Tibial nerve (tissue), 4 donors: ENCODE measurements at places on chromosomes 13 and 19. TPM values are rescaled to one million over a fixed set of nuclear protein-coding genes. Genes with fewer than 3 reads are reported as not detected.
A peak's percentile ranks its signal among the peaks of the same experiment; 100 is the strongest.

Gene RNF113B
- total RNA-seq = not detected

Gene GPC6
- 25.1 TPM for total RNA-seq

Gene CLEC17A
- total RNA-seq = not detected

Gene GZMM
- total RNA-seq = not detected

Gene KCTD4
- 11.1 TPM for total RNA-seq

Gene ATP8B3
- total RNA-seq = 1.8 TPM

Gene KBTBD7
- total RNA-seq = 4.5 TPM

Gene ZNF568
- total RNA-seq = 23.7 TPM

Gene NLRP11
- not detected for total RNA-seq

Gene MIER2
- 18.4 TPM for total RNA-seq

- no peak overlapping the region for H3K4me3 ChIP-seq
- H3K4me1 ChIP-seq = no peaks in the 10 kb centered on the region
- H3K27ac ChIP-seq = no peak overlapping the region
- H3K36me3 ChIP-seq = no peaks in the 10 kb centered on the region
Observed at GRCh38 chr19:47240996-47241918, 10.3 kb upstream of the BBC3 start.

GRCh38 chr19:35226748-35227147, 1.8 kb downstream of the FAM187B start:
- no peak overlapping the region for H3K27ac ChIP-seq
- no peaks in the 10 kb centered on the region for H3K27me3 ChIP-seq
- no peak for DNase-seq
- H3K4me1 ChIP-seq = no peaks in the 10 kb centered on the region
- H3K36me3 ChIP-seq = no peaks in the 10 kb centered on the region
- H3K4me3 ChIP-seq = no peak overlapping the region

GRCh38 chr19:1767464-1767933, 14.2 kb downstream of the ONECUT3 start:
- peaks cover 4% of the 10 kb centered on the region for H3K27me3 ChIP-seq
- no peaks in the 10 kb centered on the region for H3K36me3 ChIP-seq
- DNase-seq = peak; percentile 33
- no peak overlapping the region for H3K27ac ChIP-seq

DNA sequence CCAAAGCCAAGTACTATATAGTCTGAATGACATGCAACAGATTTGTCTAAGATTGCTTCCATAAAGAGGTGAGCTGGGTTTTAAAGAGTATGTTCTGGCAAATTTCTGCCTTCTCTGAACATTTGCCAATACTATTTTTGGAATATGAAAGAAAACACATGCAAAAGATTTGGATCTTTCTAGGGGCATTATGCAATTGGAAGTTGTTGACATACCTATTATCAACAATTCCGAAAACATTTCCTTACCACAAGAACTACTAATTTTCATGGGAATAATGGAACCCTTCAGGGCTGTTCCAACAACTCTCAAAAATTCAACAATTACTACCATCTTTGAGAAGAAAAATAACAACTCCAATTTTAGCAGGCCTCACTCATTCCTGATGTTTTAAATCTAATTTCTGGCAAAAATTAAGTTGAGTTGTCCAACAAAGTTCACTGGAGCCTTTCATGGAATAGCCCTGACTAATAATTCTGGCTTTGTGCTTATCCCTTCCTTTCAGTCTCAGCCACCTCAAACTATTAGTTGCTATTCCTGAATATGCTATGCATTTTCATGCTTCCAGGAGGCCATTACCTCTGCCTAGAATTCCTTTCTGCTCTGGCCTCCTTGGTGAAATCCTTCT, 250.0 kb downstream of the RGCC start:
- DNase-seq = no peak
- H3K36me3 ChIP-seq = no peaks in the 10 kb centered on the region
- peak overlapping the region; percentile 32 for H3K27ac ChIP-seq
- H3K4me3 ChIP-seq = no peak overlapping the region
- H3K27me3 ChIP-seq = no peaks in the 10 kb centered on the region
- no peaks in the 10 kb centered on the region for H3K4me1 ChIP-seq

GRCh38 chr19:47628078-47628771, 19.3 kb downstream of the BICRA start:
- peaks cover 5% of the 10 kb centered on the region for H3K36me3 ChIP-seq
- no peak overlapping the region for H3K4me3 ChIP-seq
- no peak overlapping the region for H3K27ac ChIP-seq
- DNase-seq = no peak

- H3K27me3 ChIP-seq = no peaks in the 10 kb centered on the region
- H3K27ac ChIP-seq = no peak overlapping the region
Observed at GRCh38 chr13:76783798-76784197, 102.4 kb downstream of the KCTD12 start.

- H3K27ac ChIP-seq = no peak overlapping the region
- no peaks in the 10 kb centered on the region for H3K36me3 ChIP-seq
- no peak overlapping the region for H3K4me3 ChIP-seq
- H3K27me3 ChIP-seq = no peaks in the 10 kb centered on the region
Observed at GRCh38 chr13:32022311-32022710, 9.3 kb upstream of the FRY start.

- no peak overlapping the region for H3K4me3 ChIP-seq
- peaks cover 18% of the 10 kb centered on the region for H3K36me3 ChIP-seq
- H3K27me3 ChIP-seq = no peaks in the 10 kb centered on the region
- H3K4me1 ChIP-seq = peaks cover 4% of the 10 kb centered on the region
- DNase-seq = no peak
Observed at GRCh38 chr19:38032951-38033350, 125.9 kb downstream of the SIPA1L3 start.

GRCh38 chr13:46041419-46041839, 11.1 kb downstream of the ZC3H13 start:
- H3K4me3 ChIP-seq = no peak overlapping the region
- DNase-seq = no peak
- H3K27me3 ChIP-seq = no peaks in the 10 kb centered on the region
- no peak overlapping the region for H3K27ac ChIP-seq
- H3K4me1 ChIP-seq = no peaks in the 10 kb centered on the region

- no peaks in the 10 kb centered on the region for H3K4me1 ChIP-seq
- peak overlapping the region; percentile 77 for H3K27ac ChIP-seq
- no peak for DNase-seq
- H3K27me3 ChIP-seq = no peaks in the 10 kb centered on the region
- no peak overlapping the region for H3K4me3 ChIP-seq
Observed at GRCh38 chr13:77386046-77386445, 59.2 kb upstream of the MYCBP2 start.

- H3K4me3 ChIP-seq = peak overlapping the region; percentile 98
- H3K36me3 ChIP-seq = peaks cover 45% of the 10 kb centered on the region
- peak overlapping the region; percentile 99 for H3K27ac ChIP-seq
- H3K27me3 ChIP-seq = no peaks in the 10 kb centered on the region
- H3K4me1 ChIP-seq = peaks cover 60% of the 10 kb centered on the region
- no peak for DNase-seq
Observed at GRCh38 chr19:1105008-1105872, 1.4 kb downstream of the GPX4 start.

GRCh38 chr13:30857018-30857417, 49.1 kb upstream of the MEDAG start:
- H3K27ac ChIP-seq = no peak overlapping the region
- no peak overlapping the region for H3K4me3 ChIP-seq
- H3K36me3 ChIP-seq = peaks cover 3% of the 10 kb centered on the region

DNA sequence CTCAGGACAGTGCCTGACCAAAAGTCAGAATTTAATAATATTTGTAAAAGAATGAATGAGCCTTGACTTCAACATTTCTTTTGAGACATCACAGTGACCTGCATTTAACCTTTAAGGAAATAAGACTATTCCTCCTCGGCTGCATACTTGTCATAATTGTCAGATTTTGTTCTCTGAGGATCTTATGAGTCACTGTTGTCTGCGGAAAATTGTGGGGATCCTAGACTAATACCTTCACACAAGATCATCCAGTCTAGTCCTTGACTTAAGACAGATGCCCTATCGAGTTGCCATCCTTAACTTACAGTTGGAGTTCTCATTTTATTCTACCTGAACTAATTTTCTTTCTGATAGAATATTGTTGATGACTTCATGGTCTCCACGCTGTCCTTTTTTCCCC, 198.4 kb downstream of the DLEU7 start:
- no peak overlapping the region for H3K4me3 ChIP-seq
- H3K36me3 ChIP-seq = no peaks in the 10 kb centered on the region

DNA sequence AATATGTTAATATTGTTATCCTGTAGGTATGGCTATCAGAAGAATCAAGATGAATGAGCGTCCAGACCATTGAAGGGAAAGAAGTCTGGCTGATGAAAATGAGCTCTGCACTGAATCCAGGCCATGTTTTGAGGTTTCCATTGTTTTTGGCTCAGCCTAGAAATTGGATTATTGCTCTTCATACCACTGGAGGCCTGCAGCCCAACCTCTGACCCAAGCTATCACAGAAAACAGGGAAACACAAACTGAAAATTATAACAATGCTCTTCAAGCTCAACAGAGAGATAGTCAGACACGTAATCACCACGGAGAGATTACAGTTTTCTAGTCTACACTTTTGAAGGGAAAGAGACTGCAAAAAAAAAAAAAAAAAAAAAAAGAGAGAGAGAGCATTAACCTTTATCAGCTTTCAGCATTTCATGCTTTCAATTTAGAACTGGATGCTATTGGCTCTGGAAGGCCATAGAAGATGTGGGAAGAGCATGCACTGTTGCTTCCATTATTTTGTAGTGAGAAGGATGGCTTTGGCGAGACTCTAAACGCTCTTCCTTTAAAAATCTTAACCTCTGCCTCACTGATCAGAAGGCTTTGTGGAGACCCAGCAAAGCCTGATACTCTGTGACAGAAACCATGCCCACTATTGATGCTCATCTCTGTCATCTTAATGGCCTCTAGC, 10.8 kb downstream of the EDNRB start:
- peak overlapping the region; percentile 57 for H3K27ac ChIP-seq
- DNase-seq = no peak
- no peak overlapping the region for H3K4me3 ChIP-seq
- H3K27me3 ChIP-seq = no peaks in the 10 kb centered on the region

DNA sequence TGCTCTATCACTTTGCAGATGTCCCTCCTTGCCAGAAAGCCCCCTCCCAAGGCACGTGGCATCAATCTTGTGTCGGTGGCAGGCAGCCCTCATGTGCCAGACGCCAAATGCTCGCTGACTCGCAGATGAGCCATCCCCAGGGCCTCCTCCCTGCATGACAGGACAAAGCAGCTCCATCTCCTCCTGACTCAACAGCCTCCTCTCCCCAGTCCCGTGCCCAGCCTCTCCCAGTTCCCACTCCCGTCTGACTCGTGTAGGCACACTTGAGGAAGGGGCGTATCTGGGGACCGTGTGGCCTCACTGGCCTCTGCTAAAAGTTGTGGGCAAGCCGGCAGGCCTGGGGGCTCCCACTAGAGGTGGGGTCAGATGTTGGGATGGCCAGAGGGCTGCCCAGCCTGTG, 133.6 kb downstream of the STK24 start:
- H3K4me1 ChIP-seq = peaks cover 6% of the 10 kb centered on the region
- H3K27ac ChIP-seq = no peak overlapping the region
- peaks cover 63% of the 10 kb centered on the region for H3K36me3 ChIP-seq
- no peaks in the 10 kb centered on the region for H3K27me3 ChIP-seq
- DNase-seq = no peak
- no peak overlapping the region for H3K4me3 ChIP-seq

DNA sequence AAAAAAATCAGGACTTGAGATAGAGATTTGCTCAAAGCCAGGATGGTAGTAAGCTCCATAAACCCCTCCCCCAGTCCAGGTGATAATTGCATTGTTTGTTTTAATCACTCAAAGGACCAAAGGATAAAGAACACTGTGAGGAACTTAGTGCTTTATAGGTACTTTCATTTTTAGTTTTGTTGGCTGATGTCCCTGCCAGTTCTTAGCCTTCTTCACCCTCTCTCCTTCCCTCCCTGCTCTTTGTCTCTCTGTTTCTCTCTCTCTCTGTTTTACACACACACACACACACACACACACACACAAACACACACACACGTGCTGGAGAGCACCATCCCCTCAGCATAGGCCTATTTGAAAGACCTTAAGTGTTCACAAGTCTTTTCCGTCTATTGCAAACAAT, 5.2 kb downstream of the FRY start:
- H3K4me3 ChIP-seq = no peak overlapping the region
- DNase-seq = no peak
- peak overlapping the region; percentile 46 for H3K27ac ChIP-seq
- H3K4me1 ChIP-seq = no peaks in the 10 kb centered on the region

DNA sequence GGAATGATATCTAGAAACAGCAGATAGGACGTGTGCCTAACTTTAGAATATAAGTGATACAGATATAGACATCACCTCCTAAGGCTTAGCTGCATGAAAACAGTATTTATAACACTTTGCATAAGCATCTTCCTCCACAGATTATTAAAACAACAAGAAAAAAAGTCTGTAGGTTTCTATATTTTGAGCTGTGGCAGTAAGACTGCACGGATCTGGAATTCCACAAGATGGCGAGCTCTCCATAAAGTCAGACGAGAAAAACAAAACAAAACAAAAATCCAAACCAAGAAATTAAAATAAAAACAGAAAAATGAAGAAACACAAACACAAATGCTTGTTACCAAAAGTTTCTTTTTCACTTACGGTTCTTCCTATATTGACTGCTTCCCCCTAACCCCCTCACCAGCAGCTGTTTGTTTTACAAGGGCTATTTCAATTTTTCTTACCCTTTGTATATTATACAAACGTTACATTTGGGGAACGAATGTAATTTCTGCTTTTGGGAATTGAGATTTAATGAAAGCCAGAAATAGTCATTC, 285.8 kb downstream of the MYO16 start:
- H3K4me1 ChIP-seq = peaks cover 5% of the 10 kb centered on the region
- no peaks in the 10 kb centered on the region for H3K36me3 ChIP-seq
- H3K27ac ChIP-seq = peak overlapping the region; percentile 85
- no peaks in the 10 kb centered on the region for H3K27me3 ChIP-seq
- no peak overlapping the region for H3K4me3 ChIP-seq

DNA sequence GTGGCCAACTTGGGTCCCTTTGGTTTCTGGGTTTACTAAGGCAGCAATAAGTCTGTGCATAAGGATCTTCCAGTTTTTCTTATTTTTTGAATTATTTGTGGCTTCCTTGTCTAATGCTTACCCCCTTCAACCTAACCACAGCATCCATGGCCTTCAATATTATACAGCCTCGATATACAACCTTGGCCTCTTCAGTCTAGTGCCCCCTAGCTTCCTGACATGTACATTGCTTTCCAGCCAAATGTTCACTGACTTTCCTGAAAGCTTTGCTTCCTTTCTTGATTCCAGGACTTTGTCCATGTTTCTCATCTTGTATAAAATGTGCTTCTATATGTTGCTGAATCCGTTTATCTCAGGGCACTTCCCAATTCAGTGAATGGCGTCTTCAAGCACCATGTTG, 310.1 kb downstream of the OLFM4 start:
- no peaks in the 10 kb centered on the region for H3K4me1 ChIP-seq
- no peaks in the 10 kb centered on the region for H3K36me3 ChIP-seq
- no peaks in the 10 kb centered on the region for H3K27me3 ChIP-seq
- no peak for DNase-seq
- no peak overlapping the region for H3K27ac ChIP-seq
- no peak overlapping the region for H3K4me3 ChIP-seq

GRCh38 chr19:5057860-5058259, 88.9 kb downstream of the KDM4B start:
- no peak overlapping the region for H3K27ac ChIP-seq
- H3K4me1 ChIP-seq = peaks cover 9% of the 10 kb centered on the region
- H3K36me3 ChIP-seq = peaks cover 68% of the 10 kb centered on the region
- no peak overlapping the region for H3K4me3 ChIP-seq
- no peak for DNase-seq

GRCh38 chr19:1257475-1258162, 9.2 kb downstream of the MIDN start:
- peaks cover 24% of the 10 kb centered on the region for H3K36me3 ChIP-seq
- no peak for DNase-seq
- no peaks in the 10 kb centered on the region for H3K27me3 ChIP-seq
